ENCODE measurements at places on chromosomes 5 and 9. TPM values are rescaled to one million over a fixed set of nuclear protein-coding genes. Genes with fewer than 3 reads are reported as not detected.

- no peak for DNase-seq
Measured at GRCh38 chr5:117547192-117547591, 972.6 kb upstream of the SEMA6A start.

Gene C5
- total RNA-seq = 4.5 TPM

GRCh38 chr9:137802021-137802420, 75.6 kb upstream of the CACNA1B start:
- DNase-seq = no peak

Gene TLX3
- not detected for total RNA-seq

GRCh38 chr5:108763222-108763916, 15.7 kb downstream of the FER start:
- no peak for DNase-seq

GRCh38 chr5:159564031-159564430, 233.7 kb upstream of the IL12B start:
- no peak for DNase-seq

- DNase-seq = no peak
Measured at GRCh38 chr5:82816926-82817325, 260.3 kb downstream of the TMEM167A start.

DNA sequence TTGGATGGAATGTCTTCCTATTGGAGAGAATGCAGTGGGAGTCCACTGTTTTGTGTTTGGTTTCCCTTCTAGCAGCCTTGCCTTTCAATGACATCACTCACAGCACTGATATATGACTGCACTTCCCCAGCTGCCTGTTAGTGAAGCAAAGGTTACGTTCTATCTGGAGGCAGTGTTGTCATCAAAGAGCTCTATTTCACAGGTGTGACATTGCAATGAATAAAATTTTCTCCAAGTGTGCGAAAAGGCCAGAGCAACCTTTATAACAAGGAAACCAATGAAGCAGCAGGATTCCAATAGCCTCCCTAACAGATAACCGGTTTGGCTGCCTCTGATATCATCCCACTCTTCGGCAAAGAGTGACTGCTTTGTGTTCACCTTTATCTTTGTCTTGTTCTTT, 523.5 kb upstream of the ZNF608 start:
- DNase-seq = no peak

Gene PCDHGA12
- total RNA-seq = 0.14 TPM

DNA sequence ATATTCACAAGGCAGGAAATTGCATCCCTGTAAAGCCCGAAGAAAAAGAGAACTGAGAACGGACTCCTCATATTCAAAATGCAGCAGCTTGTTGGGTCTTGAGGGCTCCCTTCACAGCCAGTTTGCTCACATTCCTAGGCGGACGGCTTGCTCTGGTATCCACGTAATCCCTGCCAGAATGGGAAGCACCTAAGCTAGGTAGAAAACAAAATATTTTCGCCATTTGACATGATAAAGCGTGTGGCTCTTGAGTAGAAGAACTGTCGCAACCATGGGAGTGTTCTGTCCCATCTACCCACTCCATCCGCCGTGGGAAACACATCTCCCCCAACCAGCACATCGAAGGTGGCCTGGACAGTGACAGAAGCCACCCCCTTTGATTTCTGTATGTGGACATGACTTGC, 183.1 kb downstream of the GAS1 start:
- DNase-seq = no peak

Gene NR6A1
- total RNA-seq = 1.2 TPM

Gene IL3
- not detected for total RNA-seq

GRCh38 chr5:90569084-90569483, 10.5 kb downstream of the ADGRV1 start:
- DNase-seq = no peak

GRCh38 chr5:150305095-150305494, 2.4 kb upstream of the ARSI start:
- DNase-seq = no peak

Gene PRR7
- total RNA-seq = 28.6 TPM

GRCh38 chr9:6567140-6567591, 78.4 kb downstream of the GLDC start:
- DNase-seq = peak; percentile 18
